ENCODE measurements at places on chromosomes 3 and 15.
A peak's percentile ranks its signal among the peaks of the same experiment; 100 is the strongest.

- DNase-seq, result peak; percentile 79
Measured at GRCh38 chr3:48695393-48695753, 9.7 kb upstream of the NCKIPSD start.

- DNase-seq, result peak; percentile 84
Measured at GRCh38 chr3:37535526-37536432, 325.9 kb upstream of the CTDSPL start.

- DNase-seq, result no peak
Measured at GRCh38 chr3:182947888-182948287, 32.5 kb downstream of the DCUN1D1 start.

DNA sequence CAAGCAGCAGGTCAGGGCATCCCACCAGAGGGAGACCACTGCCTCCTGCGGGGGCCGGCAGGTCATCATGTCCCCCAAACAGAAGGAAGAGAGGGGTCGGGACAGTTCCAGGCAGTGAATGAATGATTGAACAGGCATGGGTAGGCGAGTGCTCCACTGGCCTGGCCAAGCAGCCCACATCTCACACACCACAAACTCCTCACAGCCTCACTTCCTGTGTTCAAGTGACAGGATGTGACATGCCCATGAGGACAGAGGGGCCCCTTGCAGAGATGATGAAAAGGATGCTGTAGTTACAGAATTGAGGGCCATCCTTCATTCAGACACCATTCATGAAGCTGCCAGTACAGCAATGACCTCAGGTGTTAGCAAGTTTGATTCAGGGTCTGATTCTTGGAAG, 3.7 kb downstream of the IQSEC1 start:
- no peak for DNase-seq

DNA sequence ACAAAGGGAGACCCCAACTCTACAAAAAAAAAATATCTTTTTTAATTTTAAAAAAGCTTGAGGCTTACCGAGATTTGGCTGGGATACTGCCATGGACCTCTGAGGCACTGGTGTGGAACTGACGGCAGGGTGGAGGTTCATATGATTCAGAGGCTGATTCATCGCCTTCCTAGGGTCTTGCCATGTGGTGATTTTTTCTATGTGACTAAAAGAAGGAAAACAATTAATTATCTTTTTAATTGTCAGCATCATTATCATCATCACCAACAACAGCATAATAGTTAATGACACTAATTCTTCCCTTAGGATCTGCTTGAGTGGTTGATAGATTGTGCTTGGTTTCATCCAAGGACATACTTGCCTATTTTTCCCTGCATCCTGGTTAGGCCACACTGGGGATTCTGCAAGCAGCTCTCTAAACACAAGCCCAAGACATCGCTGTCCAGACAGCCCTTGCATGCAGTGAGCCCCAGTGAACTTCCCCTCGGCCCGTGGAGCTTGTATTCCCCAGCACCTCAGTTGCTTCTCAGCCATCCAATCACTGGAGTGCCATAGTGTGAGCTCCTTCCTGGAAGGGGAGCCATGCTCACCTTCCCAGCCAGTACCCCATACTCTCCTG, 84.9 kb downstream of the WWTR1 start:
- DNase-seq, result peak; percentile 77

GRCh38 chr3:197511130-197511529, 44.6 kb downstream of the BDH1 start:
- DNase-seq, result no peak

- DNase-seq, result no peak
Measured at GRCh38 chr3:66353530-66353929, 132.7 kb downstream of the SLC25A26 start.

GRCh38 chr15:62979252-62979651, 63.3 kb upstream of the TPM1 start:
- DNase-seq, result no peak

DNA sequence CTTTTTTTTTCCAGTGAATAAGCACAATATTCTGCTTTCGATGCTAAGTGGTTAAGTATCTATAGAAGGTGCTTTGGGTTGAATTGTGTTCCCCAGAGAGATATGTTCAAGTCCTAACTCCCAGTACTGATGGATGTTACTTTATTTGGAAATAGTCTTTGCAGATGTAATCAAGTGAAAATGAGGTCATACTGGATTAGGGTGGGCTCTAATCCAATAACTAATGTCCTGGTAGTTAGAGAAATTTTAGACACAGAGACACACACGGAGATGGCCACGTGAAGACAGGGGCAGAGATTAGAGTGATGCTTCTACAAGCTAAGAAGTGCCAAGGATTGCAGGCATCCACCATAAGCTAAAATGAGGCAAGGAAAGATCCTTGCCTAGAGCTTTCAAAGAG, 662.3 kb downstream of the NAALADL2 start:
- DNase-seq, result no peak

DNA sequence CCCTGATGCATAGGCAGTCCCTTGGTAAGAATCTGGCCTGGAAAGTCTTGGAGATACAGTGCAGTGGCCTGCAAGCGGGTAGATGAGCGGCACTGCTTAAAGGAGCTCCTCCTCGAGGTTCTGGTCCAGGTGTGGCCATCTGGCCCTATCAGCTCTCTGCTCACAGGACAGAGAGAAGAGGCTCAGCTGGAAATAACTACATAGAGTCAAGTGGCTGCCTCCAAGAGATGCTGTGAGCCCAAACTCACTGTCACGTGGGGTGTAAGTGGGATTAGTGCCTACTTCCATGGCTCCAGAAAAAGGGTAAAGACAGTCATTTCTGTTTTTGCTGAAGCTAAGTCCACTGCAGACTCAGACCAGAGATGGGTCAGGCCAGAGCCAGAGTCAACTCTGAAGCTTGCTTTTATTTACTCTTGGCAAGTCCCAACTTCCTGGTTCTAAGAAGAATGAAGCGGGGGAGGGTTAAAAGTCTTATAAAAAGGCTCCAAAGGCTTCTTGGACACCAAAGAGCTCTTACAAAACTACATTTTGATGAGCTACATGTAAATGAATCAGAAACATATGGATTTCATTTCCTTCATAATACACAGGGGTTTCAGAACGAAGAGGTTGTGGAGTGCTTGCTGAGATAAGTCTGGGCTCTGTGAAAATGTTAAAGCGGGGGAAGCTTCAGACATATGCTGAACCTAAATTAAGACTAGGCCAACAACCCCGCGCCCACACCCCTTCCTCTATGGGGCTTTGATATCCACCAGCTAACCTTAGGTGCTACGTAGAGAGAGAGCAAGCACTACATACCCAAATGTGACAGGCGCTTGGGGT, 77.1 kb downstream of the PDZRN3 start:
- no peak for DNase-seq

DNA sequence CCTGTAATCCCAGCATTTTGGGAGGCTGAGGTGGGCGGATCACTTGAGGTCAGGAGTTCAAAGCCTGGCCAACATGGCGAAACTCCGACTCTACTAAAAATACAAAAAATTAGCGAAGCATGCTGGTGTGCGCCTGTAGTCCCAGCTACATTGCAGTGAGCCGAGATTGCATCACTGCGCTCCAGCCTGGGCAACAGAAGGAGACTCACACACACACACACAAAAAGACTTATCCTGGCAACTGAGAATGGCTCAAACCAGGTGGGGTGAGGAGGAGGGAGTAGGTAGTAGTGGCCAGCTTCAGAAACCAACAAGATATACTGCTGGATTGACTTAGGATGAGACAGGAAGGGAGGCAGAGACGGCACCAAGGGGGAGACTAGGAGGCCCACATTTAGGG, 53.4 kb upstream of the APEH start:
- no peak for DNase-seq

GRCh38 chr15:75597667-75598341, 18.7 kb upstream of the PTPN9 start:
- no peak for DNase-seq

- no peak for DNase-seq
Measured at GRCh38 chr3:64104691-64105111, 81.4 kb upstream of the PSMD6 start.

DNA sequence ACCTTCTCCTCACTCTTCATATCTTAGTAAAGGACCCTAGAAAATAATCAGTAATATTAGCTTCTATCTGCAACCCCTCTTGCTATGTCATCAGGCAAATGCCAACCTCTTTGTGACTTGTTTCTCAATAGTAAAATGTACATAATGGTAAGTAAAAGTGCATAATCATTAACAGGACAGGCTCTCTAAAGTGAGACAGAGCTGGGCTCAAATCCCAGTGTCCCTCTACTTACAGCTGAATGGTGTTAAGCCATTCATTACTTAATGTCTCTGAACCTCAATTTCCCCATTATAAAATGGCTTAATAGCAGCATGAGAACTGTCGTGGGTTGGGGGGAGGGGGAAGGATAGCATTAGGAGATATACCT, 62.6 kb upstream of the ATP11B start:
- DNase-seq, result no peak

DNA sequence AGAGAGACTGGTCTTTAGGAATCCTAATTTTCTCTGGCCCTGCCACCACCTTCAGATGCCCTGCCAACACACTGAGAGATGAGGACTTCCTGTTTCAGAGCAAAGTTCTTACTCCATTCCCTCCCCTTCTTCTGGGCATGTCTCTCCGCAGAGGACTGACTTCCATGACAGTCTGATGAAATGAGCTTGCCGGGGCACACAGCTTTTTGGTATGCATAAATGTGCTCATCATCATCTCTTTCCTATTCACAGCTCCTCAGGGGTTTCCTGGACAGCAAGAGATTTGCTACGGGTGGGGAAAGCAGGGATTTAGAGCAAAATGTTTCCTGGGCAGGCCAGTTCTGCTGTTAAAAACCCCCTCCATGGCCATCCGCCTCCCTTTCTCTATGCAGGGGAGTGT, 27.6 kb upstream of the SEMA6D start:
- DNase-seq, result no peak

DNA sequence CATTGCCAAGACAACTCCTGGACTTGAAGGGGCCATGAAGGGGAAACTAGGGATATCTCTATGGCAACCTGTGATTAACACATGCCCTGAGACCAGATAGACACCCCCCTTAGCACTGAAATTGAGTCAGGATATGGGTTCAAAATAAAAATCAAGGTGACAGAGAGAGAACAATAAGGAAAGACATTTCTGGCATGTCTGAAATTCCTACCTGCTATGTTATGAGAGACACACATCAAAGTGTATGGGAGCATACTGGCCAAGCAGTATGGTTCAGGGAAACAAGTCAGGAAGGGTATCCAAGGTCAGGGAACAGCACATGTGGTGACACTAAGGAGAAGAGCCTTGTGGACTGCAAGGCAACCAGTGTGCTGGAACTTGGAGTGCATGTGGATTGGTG, 388.7 kb downstream of the SHQ1 start:
- no peak for DNase-seq

- DNase-seq, result no peak
Measured at GRCh38 chr3:11499144-11499543, 144.6 kb downstream of the VGLL4 start.

DNA sequence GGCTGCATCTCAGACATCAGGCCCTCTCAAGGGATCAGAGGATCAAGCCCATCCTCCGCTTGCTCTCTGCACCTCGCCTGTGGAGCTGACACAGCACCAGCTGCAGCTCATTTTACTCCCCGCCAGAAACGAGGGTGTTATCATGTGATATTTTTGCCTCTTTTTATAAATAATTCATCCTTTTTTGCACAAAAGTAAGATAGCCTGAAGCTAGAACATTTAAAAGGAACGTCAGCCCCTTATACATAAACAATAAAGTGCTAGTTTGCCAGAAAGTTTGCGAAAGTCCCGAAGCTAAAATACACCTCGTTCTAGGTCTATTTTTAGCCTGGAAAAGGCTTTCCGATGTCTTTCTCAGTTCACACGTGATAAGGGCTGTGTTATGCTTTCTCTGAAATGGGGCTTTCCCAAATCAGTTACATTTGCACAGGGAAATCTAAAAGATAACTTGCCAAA, 9.6 kb upstream of the FAM174B start:
- DNase-seq, result no peak

GRCh38 chr3:138378331-138378730, 30.0 kb downstream of the MRAS start:
- DNase-seq, result no peak

GRCh38 chr15:35514759-35515158, 31.2 kb downstream of the DPH6 start:
- DNase-seq, result no peak

DNA sequence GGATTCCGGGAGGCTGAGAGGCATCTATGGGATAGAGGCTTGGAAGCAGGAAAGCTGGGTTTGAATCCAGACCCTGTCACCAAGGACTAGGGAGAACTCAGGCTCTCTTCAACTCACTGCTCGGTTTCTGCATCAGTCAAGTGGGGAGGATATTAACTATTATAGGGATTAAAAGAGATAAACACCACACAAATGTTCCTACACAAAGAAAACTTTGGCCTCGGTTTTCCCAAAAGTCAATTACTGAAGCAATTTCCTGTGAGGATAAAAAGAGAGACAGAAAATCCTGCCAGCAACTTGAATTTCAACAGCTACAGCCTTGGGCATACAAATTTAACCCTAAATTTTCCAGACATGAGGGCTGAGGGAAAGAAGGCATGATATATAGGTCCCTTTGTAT, 36.0 kb downstream of the ITGB5 start:
- DNase-seq, result no peak

DNA sequence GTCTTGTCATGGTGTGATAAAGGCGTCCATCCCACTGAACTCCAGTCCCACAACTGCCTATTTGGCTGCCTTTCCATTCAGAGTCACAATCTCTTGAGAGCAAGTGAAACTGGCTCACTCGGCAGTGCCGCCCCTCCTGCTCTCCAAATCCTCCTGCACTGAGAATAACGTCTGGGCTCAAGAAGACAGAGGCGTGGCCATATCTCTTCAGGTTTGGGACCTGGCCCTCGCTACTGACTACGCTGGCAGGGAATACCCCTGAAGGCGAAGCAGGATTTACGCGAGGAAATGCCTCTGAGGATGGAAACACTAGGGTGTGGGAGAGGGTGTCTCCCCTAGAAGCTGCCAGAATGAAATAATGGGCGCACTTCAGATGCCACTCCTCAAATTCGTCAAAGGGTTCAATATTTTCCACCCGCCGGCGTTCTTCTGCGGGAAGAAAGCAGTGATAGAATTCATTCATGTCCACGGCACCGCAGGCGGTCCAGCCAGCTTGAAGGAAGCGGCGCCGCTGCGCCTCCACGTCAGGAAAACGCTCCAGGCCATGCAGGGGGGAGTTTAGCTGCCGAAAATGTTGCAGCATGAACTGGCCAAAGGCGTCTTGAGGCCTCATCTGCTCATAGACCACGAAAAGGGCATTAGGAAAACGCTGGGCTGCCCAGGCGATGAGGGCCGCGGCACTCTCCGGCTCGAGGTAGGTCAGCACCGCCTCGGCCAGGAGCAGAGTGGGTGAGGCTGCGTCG, 985 bp downstream of the LCMT2 start:
- DNase-seq, result no peak

GRCh38 chr3:194139814-194140391, 4.0 kb downstream of the HES1 start:
- DNase-seq, result no peak

DNA sequence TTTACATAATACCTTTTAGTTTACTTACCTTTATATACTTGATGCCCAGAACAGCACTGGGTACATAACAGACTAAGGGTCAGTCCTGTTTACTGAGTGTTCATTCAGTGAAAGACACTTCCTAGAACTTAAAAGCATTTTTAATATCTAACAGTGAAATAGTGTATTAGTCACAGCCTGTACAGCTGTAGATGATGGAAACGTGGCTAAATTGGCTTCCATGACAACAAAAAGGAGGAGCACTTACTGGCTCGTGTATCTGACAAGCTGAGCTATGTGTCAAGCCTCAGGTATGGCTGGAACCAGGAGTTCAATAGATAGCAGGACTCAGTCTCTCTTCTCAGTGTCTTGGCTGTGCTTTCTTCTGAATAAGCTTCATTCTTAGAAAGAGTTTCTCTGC, 40.2 kb downstream of the CMTM8 start:
- no peak for DNase-seq

GRCh38 chr15:42332331-42332730, 27.0 kb upstream of the CAPN3 start:
- DNase-seq, result no peak

Measured in ascending aorta (tissue), 2 donors.